Sigmoid colon (tissue), 7 donors: ENCODE measurements at places on chromosomes 5 and 9.

DNA sequence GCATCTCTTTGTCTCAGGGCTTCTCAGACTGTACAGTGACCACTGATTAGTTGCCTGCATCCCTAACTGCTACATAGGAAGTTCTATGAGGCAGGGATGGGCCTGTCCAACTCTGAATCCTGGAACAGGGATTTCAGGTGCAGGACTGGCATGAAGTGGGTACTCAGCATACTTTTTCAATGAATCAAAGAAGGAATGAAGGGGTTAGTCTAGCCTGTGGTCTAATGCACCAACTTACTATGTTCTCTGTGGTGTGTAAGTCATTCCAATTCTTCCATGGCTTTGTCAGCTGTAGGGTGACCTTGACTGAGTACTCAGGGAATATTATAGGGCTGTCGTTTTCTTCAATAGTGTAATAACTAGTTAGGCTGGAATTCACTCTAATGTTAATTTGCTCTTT is 8.3 kb downstream of the COL15A1 start:
- no peak for DNase-seq

GRCh38 chr5:74235552-74235951 is 405.0 kb downstream of the ENC1 start:
- no peak for DNase-seq

DNA sequence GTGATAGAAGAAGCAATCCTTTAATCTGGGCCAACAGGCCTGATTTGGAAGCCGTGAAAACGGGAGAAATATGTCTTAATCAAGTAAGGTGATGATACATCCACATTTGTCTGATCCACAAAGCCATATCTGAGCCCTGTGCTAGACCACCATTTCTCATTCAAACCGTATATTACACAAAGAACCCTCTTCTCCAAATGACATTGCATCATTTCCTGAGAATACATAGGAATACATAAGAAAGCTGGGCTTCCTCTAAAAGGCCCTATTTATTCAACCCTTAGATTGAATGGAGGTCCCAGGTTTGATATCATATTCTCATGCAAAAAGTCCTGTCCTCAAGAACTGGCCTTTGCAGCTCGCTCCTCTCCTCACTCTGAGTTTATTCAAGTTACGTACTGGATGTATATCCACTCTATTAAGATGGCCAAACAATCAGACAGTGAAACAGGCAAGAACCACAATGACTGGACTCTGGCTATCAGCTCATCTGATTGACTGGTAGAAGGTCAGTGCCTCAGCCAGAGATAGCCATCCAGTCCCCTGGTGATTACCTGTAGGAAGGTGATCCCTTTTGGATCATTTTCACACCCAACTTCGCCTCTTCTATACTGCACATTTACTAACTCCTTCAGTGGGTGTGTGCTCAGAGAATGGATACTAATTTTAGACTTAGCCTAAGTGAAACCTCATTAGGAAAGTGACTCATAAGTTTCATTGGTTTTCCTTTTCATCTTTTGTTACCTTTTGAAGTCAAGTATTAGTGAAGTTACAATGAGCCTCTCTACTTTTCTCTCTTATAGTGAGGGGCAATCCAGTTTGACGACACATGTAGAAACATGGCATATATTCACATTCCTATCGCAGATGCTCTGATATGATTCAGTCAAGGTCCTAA is 167.6 kb upstream of the WWC1 start:
- DNase-seq: no peak

DNA sequence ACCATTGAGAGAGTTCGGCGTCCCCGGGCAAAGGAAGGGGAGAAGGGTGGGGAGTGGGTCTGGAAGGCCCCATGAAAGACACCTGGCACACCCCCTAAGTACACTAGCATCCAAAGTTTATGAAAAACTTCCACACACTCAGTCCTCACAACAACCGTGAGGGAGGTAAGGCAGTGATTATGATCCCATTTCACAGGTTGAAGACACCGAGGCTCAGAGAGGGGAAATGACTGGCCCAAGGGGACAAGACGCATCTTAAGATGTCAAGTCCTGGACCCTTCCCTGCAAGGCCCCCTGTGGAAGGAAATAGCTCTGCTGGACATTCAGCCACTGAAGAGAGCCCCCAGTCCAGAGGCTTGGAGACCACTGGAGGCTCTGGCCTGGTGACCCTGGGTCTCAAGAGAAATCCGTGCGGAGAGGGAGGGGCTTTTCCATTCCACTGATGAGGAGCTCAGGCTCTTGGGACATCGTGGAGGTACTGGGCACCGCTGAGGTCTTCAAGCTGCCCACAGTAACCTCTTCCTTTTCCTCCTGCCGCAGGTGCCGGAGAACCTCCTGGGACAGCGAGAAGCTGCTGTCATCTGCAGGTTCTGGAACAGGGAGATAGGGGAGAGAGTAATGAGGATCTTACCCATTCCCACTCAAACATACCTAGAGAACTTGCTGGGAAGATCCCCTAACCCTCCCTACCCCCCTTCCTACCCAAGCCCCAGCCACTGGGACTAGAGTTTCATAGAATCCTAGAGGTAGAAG is 5.2 kb downstream of the SMIM33 start:
- DNase-seq: no peak

GRCh38 chr5:125316391-125316790 is 570.0 kb upstream of the ZNF608 start:
- no peak for DNase-seq

DNA sequence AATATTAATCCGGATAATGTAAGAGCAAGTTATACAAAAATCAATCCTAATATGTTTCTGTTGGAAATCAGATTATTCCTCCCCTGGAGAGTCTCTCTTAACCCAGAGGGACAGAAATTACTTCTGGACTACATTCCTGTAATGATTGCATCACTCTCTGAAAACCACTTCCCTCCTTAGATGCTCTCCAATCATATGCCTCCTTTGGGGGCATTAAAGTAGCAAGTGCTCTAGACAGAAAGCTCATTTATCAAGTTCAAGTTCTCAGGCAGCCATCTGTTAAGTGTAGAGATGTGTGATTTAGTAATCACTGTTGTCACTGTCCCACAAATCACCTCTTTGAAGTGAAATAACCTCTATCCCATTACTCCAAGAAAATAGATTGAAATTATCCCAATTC is 247.1 kb downstream of the SLCO4C1 start:
- no peak for DNase-seq

DNA sequence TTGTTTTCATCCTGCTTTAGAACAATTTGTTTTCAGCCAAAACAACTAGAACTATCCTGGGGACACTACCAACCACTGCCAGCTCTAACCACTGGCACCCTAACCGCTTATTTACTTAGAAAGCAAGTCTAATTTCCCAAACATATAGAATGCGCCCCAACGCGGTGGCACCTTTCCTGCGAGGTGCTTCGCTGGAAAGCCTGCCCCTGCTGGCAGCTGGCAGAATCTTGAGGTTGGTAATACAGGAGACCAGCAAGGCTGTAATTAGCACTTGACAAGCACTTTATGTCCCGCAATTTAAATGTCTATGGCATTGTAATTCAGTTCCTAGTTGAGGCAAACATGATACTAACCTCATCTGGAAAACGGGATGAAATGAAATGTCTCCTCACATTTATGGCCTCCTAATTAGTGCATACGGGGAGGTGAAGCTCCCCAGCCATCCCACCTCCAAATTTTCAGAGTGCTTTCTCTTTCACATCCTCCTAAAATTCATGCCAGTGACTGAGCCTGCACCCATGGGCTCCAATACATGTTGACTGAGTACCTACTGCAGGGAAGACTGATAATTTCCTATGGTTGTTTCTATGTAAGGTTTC is 30.4 kb downstream of the GABBR2 start:
- no peak for DNase-seq

DNA sequence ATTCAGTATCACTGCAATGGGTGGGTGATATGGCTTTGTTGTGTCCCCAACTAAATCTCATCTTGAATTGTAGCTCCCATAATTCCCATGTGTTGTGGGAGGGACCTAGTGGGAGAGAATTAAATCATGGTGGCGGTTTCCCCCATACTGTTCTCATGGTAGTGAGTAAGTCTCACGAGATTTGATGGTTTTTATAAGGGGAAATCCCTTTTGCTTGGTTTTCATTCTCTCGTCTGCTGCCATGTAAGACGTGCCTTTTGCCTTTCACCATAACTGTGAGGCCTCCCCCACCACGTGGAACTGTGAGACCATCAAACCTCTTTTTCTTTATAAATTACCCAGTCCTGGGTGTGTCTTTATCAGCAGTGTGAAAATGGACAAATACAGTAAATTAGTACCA is 9.5 kb upstream of the NANS start:
- no peak for DNase-seq

DNA sequence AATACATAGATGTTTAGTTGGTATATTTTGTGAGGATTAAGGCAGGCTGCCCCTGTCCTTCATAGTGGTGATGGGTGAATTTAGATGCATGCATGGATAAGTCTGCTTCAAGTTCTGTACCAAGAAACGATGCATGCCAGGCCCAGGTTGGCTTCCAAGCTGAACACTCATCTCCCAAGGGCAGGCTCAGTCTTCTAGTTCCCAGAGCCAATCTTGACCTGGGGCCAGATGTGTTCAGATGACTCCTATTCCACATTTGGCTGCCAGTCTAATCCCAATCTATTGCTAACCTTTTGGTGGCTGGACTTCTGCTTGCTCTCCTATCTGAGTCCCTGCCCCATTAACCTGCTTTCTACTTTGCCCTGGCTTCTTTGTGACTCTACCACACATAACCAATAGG is 18.5 kb upstream of the SNAPC3 start:
- DNase-seq: no peak

GRCh38 chr9:5419987-5420386 is 17.7 kb downstream of the PLGRKT start:
- no peak for DNase-seq

- DNase-seq: no peak
These were observed 101.7 kb downstream of the ADRB2 start for GRCh38 chr5:148928141-148928540.

- no peak for DNase-seq
These were observed 8.2 kb upstream of the AGPAT2 start for GRCh38 chr9:136695435-136695895.

DNA sequence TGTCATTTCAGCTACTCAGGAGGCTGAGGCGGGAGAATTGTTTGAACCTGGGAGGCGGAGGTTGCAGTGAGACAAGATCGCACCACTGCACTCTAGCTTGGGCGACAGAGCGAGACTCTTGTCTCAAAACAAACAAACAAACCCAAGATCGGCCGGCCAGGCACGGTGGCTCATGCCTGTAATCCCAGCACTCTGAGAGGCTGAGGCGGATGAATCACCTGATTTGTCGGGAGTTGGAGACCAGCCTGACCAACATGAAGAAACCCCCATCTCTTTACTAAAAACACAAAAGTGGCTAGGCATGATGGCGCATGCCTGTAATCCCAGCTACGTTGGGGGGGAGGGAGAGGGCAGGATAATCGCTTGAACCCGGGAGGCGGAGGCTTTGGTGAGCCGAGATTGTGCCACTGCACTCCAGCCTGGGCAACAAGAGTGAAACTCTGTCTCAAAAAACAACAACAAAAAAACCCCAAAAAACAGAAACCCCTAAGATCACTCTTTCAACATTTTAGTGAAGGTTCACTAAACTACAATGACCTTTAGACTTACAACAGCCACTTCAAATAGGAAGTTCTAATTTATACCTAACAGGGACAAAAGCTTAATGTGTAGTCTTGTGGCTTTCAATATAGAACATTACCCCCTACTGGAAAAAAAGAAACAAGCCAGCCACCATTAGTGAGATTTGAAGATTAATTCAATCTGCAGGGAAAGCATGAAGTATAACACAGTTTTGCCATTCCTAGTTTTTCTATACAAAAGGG is 7.0 kb downstream of the HSPA9 start:
- no peak for DNase-seq

- DNase-seq: no peak
These were observed 31.2 kb upstream of the RAD23B start for GRCh38 chr9:107251756-107252322.

GRCh38 chr9:130182381-130182909 is 10.2 kb downstream of the NCS1 start:
- DNase-seq: no peak

DNA sequence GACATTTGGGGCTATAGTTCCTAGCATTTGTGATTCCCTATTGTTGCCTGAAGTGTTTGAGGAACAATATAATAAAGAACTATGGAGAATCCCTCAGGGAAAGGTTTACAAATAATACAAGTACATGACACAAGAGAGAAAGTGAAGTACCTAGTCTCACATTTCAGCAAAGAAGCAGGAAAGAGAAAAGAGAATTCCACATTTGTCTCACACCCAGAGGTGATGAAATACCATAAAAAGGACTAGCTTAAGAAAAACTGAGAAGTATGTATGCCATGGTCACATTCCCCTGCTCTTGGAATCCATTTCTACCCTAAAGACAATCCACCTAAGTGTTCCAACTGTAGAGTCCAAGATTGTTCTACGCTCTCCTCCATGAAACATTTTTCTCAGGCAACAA is 79.0 kb upstream of the TARS1 start:
- no peak for DNase-seq

DNA sequence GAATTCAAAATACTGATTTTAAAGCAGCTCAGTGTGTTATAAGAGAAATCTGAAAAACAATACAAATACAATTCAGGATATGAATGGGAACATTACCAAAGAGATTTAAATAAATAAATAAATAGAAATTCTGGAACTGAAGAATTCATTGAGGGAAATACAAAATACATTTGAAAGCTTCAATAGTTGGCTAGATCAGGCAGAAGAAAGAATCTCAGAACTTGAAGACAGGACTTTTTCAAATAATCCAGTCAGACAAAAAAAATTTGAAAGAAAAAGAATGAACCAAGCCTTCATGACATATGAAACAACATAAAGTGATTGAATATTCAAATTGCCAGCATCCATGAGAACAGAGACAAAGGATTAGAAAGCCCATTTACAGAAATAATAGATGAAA is 59.6 kb upstream of the TLX3 start:
- no peak for DNase-seq

DNA sequence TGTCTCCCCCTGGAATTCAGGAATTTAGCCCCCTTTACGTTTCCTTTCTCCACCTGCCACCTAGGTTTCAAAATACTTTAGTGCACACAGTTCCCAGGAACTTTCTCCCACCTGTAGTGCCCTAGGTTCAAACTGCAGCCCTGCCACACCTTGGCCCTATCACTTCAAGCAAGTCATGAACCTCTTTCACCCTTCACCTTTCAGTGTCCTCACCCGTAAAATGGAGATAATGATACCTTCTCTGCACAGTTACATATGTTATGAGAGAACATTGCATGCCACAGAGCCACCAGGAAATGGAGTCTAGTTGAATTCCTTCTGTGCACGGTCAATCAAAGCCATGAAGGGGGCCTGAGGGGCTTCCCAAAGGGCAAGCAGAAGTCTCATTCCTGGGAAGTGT is 9.8 kb upstream of the EEIG1 start:
- no peak for DNase-seq

- no peak for DNase-seq
These were observed 244.3 kb downstream of the CSNK1G3 start for GRCh38 chr5:123756318-123756665.

DNA sequence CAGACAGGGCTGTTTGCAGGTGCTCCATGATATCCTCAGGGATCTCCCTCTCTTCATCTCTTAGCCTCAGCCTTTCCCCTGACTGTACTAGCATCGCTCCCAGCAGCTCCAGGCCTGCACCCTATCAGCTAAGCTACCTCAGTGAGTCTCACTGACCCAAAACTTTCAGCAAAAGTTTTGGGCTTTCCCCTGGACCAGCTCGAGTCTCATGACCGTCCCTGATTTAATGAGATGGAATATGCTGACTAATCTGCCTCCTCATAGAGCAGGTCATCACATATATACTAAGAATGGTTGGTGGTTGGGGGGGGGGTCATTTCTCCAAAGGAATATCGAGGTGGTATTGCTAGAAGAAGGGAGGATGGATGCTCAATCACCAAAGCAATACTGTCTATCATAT is 151.5 kb downstream of the NR3C1 start:
- DNase-seq: no peak
